ENCODE measurements at places on chromosomes 2 and 18.

DNA sequence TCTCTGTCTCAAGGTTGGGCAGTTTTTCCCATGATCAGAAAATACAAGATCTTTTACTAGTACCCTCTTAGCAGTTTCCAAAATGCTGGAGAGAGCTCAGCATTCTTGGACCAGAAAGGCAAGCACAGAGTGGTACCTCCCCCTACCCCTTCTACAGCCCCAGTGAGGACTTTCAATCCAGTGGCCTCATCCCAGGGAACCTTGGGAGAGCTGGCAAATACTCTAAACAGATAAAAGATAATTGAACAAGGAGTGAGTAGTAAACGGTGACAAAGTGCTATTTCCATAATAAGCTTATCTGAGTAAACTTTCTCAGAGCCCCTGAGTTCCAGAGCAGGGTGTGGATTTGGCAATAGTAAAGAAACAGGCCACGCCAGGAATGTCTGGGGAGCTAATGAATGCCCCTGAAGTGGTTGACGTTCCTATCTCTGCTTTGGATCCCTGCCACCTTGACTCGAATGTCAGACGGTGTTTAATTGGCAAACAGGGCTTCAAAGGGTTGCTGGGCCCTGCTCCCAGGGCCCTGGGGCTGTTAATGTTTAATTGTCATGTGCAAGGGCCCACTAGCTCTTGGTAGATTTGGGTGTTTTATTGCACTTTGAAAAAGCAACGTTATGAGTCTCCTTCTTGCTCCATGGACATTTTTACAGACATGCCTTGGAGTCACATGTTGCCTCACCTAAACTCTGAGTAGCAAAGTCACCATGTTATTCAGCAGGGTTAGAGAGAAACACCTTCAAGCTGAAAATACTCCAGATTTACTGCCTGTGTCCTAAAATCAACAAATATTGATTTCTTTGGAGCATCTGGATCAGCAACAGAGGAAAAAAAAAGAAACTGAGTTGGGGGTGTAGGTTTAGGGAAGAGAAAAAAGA, 239.9 kb downstream of the CYRIA start:
- no peak for DNase-seq

GRCh38 chr2:152813351-152813750, 94.9 kb downstream of the ARL6IP6 start:
- no peak for DNase-seq

GRCh38 chr2:237874585-237875161, 15.2 kb downstream of the RAMP1 start:
- DNase-seq: no peak

DNA sequence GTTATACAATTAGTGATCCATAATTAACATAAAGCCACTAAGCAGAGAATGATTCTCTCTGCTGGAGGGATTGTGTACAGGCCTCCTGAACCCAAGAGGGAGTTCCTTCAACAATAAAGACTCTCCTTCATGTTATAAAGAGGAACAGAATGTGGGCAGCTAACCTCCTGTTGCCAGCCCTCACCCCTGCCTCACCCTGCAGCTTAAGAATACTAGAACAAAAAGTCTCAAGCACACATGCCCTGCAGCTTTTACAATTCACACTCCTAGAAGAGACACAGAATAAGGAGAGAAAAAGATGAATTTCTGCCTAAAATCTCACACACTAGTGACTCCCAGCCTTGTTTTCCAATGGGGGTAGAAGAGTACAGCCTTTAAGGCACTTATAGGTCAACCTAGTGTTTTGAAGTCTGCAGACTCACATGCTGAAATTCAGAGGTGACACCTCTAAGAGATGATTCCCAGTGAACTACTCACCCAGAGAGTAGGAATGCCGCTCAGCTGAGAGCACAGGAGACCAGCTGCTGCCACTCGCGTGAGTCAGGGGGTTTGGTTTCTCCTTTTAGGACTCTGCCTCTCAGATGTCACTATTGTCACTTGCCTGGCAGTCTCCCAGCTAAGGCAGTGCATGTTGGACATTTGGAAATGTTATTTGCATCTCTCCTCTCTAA, 32.5 kb upstream of the IL1RL1 start:
- no peak for DNase-seq

DNA sequence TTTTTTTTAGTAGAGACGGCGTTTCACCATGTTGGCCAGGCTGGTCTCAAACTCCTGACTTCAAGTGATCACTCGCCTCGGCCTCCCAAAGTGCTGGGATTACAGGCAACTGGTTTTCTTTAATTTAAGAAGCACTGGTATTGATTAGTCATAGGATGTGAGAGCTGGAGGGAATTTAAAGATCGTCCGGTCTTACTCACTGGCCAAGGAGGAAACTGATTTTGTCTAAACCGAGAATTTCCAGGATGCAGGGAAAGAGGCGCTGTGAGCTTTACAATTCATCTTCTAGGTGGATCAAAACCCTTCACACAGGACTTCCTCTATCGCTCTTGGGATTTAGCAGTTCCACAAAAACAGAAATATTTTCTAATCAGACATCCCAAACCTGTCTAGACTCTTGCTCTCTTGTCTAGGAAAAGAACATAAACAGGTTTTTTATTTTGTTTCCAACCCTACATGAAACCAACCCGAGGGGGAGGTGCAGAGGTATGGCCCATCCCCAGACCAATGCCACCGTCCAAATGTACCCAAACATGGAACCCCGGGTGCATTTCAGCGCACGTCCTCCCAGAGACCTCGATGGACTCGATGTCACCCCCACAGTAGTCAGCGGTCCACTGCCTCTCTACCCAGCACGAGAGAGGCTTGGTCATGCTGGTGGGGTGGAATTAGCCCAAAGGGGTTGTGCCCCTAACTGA, 12.5 kb upstream of the TUBB6 start:
- no peak for DNase-seq

- no peak for DNase-seq
Observed at GRCh38 chr2:8642366-8643068, 39.3 kb upstream of the ID2 start.

DNA sequence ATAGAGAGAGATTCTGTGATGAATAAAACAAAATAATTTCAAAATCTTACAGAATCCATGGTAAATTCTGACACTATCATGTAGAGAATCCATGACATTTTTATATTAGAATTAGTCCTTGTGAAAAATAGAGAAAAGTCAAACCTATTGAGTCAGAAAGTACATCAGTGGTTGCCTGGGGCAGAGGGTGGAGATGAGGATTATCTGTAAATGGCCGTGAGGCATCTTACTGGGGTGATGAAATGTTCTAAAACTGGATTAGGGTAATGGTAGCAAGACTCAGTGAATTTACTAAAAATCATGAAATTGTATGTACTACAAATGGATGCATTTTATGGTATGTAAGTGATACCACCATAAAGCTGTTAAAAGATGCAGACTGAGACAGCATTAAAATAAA, 323.1 kb downstream of the SLC8A1 start:
- DNase-seq: no peak

- no peak for DNase-seq
Observed at GRCh38 chr2:227862741-227863588, 8.5 kb upstream of the DAW1 start.
